COLO829 (cell line): ENCODE measurements at places on chromosomes 7 and 10.
A peak's percentile ranks its signal among the peaks of the same experiment; 100 is the strongest.

GRCh38 chr10:61411706-61412105 lies 41.5 kb downstream of the TMEM26 start:
- peak; percentile 3 for DNase-seq

DNA sequence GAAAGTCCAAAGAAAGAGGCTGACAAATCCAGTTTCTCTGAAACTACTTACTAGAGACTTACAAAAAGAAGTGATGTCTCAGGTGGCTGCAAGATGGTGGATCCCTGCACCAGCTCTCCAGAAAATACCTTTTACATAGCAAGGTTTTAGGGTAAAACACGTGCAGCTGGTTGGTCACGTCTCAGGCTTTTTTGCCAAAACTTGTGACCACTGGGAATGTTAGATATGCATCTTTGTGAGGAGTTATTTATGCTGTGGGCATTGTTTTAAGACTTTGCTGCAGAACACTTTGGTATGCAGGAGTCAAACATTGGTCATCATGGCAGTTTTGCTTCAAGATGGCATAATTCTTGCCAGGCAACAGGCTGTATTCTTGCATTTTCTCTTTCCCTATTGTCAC lies 1352.8 kb downstream of the REEP3 start:
- DNase-seq = no peak

DNA sequence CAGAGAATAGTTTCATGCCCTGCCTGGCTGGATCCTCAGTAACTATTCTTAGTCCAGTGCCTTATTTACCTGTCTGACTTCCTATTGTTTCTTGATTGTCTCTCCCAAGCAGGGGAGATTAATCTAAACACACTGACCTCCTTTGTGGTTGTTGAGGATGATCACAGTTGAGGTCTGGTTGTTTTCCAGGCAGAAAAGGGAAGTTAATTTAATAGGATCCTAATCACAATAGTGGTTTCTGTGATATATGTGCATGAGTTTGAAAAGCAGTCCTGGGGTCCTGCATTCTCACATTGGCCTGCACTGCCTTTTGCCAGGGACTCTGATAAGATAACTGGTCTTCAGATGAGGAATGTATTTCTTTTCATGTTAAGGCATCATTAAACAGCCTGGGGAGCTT lies 130.1 kb downstream of the SND1 start:
- no peak for DNase-seq

DNA sequence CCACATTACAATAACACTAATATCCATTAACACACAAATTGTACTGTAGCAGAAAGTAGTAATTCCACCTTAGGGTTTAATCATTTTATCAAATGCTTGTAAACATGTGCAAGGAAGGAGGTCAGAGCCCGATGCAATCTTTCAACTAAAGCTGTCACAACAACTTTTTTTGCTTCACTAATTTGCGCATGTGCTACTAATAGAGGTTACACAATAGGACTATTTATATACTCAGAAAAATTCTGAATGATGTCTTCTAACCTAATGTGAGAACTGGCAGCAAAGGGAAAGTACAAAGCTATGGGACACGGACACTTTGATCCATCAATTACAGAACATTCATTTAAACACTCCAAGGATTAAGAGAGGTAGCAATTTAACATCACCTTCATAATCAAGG lies 244.4 kb downstream of the CHCHD3 start:
- DNase-seq = no peak

- DNase-seq = no peak
These were observed 38.3 kb downstream of the GPRIN2 start for GRCh38 chr10:46518028-46518725.

DNA sequence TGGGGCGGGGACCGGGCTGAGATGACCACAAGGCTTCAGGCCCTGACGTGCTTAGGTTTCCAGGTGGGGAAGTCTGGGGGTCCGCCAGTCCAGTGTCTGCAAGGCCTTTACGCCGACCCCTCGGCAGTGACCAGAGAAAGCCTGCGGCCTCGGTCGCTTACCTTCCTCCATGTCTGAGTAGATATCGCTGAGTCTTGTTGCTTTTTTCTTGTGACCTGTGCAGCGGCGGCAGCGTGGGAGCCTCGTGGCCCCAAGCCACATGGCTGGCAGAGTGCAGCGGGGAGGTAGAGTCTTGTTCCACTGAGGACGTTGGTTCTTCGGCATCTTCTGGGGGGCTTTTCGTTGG lies 329 bp downstream of the NOLC1 start:
- DNase-seq = no peak

- no peak for DNase-seq
These were observed 111.0 kb downstream of the EGFR start for GRCh38 chr7:55129541-55130394.

DNA sequence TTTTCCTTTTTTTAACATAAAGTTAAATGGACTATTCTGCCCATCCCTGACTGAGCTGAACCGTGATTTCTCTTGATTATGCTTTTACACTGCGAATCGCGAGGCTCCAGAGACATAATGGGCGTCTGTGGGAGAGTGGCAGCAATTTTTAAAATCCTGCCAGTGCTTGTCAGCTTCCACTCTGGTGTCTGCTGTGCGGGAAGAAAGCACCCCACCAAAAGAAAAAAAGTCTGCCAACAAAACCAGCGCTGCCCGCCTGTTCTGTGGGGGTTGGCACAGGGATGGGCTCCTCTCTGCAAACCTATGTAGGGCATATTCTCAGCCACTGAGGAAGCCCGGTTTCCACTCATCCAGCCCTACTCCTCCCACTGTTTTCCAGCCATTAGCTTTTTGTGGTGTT lies 592.3 kb upstream of the GALNT17 start:
- no peak for DNase-seq

- DNase-seq = no peak
These were observed 258.1 kb downstream of the RPS24 start for GRCh38 chr10:78291722-78292121.

DNA sequence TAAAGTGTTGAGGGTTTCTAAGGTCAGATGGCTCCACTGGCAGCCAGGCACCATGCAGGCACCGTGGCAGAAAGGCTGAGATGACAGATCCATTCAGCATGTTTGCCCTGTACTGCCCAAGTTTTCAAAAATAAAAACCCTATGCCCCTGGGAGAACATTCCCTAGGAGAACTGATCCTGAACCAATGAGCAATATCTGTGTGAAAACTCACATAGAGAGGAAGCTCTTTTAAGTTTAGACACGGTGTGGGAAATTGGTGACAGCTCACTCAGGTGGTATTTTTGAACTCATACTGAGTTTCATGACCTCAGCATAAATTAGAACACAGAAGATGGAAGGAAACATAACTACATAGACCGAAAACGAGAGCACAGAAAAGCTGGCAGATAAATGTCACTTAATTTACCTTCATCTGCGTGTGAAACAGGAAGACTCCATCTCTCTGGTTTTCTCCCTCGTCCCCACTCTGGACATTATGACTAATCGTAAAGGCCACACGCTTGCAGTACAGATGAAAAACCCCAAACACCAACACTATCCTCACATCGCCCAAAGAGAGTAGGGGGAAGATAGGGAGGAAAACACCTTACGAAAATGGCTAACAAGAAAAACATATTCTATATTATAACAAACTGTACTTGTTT lies 127.8 kb downstream of the ICA1 start:
- DNase-seq = no peak

- DNase-seq = no peak
These were observed 77.5 kb downstream of the MGMT start for GRCh38 chr10:129544205-129545202.

DNA sequence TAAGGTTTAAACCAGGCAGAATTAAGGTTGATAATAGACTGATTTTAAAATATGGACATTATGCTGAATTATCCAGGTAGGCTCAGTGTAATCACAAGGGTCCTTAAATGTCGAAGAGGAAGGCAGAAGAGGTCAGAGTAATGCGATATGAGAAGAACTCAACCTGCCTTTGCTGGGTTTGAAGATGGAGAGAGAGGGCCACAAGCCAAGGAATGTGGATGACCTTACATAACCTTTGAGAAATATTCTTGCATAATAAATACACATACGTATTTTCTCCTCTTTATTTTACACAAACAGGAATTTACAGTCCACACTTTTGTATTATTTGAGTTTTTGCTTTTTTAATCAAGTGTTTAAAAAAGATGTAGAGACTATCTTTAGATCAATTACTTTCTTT lies 88.5 kb downstream of the ST7 start:
- no peak for DNase-seq

- DNase-seq = no peak
These were observed 250.6 kb upstream of the GALNT17 start for GRCh38 chr7:70881167-70881847.

DNA sequence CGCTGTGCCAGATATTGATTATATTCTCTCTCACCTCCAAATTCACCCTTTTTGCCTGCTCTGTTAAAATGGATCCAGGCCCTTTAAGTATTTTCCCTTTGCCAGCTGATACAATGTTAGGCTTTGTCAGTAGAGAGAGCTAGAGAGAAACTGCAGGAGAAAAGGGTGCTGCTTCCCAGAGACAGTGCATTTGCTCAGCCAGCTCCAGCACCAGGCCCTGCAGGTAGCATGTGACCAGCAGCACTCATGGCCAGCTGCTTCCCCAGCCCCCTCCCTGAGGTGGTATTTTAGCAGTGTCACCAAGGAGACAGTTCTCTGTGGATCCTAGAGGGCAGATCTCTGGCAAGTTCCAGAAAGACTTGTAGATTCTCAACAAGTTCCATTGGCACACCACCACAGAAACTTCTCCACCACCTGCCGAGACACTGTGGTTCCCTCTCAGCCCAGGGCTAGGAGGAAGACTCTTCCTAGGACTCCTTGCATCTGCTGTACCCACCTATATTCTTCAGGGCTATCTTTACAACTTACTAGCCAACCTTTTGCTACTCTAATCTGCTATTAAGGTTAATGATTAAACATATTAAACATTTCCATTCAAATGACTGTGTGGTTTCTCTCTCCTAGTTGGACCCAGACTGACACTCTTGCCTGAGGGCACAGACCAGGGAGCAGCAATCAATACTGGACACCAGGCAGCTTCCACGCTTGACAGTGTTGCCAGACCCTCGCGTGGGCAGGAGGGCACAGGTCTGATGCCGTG lies 35.6 kb upstream of the ADAM12 start:
- DNase-seq = no peak

GRCh38 chr10:124689911-124690498 lies 54.2 kb downstream of the FAM53B start:
- DNase-seq = no peak

- DNase-seq = no peak
These were observed 487.4 kb downstream of the PLXDC2 start for GRCh38 chr10:20303453-20304152.
